ENCODE measurements at places on chromosomes 4 and X. TPM values are rescaled to one million over a fixed set of nuclear protein-coding genes. Genes with fewer than 3 reads are reported as not detected.
A peak's percentile ranks its signal among the peaks of the same experiment; 100 is the strongest.

GC gene
- not detected for polyA plus RNA-seq

COL4A6 gene
- polyA plus RNA-seq: 2.4 TPM

JAKMIP1 gene
- polyA plus RNA-seq: 0.46 TPM

CCDC110 gene
- polyA plus RNA-seq: 2.1 TPM

FGB gene
- not detected for polyA plus RNA-seq

PNPLA4 gene
- 13.3 TPM for polyA plus RNA-seq

GRIPAP1 gene
- polyA plus RNA-seq: 21.8 TPM

CACNA1F gene
- polyA plus RNA-seq: not detected

ZNF141 gene
- polyA plus RNA-seq: 14.1 TPM

VEGFC gene
- 7.4 TPM for polyA plus RNA-seq

MAGEA12 gene
- not detected for polyA plus RNA-seq

VCX2 gene
- not detected for polyA plus RNA-seq

GRCh38 chrX:115491766-115492165 lies 69.2 kb upstream of the PLS3 start:
- no peak for DNase-seq

DNA sequence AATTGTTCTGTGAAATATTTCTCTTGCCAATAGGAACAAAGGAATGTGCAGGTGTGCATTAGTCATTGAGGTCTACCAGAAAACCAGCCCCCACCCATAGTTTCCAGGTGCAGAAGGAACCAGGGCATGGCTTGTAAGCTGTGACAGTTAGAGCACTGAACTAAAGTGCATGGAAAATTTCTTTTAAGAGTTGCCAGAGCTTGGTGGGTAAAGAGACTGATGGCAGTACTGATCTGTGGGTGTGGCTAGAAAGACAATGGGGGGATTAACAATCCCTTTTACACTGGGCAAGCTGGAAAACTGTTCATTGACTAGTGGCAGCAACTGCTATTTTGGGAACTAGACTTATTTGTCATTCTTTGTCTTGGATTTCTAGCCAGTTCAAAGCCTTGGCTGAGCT lies 326.9 kb downstream of the PCDH19 start:
- no peak for DNase-seq

DNA sequence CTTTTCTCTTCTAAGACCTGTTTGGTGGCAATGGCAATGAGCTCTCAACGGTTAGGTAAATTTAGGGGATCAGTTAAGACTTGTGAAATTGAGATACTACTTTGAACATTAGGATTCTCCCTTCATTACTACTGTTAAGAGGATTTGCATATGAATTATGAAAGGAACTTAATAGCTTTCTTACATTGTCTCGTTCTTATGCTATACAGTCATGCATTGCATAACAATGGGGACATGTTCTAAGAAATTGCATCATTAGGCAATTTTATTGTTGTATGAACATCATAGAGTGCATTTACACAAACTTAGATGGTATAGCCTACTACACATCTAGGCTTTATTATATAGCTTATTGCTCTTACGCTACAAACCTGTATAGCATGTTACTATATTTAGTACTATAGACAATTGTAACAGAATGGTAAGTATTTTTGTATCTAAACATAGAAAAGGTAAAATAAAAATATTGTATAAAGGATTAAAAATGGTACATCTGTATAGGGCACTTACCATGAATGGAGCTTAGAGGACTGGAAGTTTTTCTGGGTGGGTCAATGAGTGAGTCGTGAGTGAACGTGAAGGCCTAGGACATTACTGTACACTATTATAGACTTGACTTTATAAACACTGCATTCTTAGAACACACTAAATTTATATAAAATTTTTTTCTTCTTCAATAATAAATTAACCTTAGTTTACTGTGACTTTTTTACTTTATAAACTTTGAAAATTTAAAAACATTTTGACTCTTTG lies 62.5 kb downstream of the PAQR3 start:
- no peak for DNase-seq

GRCh38 chr4:169037506-169037905 lies 27.5 kb upstream of the CBR4 start:
- no peak for DNase-seq

GRCh38 chr4:3219761-3220475 lies 29.0 kb upstream of the MSANTD1 start:
- DNase-seq: no peak

DNA sequence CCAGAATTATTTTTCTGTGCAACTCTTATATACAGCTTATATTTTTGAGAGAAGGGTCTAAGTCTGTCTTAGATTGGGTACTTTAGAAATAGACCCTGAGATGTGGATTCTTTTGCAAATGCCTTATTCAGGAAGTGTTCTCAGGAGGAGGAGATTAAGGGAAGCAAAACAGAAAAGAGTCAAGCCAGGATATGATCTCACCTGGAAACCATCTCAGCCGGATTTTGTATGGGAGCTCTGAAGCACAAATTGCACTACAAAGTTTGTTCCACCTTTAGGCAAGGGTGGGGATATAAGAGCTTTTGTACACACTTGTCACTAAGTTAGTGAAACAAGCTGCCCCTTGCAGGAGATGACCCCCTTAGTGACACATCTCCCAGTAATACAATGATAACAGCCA lies 121.2 kb upstream of the GRPR start:
- DNase-seq: no peak

GRCh38 chrX:72245461-72246089 lies 6.7 kb upstream of the ERCC6L start:
- no peak for DNase-seq

DNA sequence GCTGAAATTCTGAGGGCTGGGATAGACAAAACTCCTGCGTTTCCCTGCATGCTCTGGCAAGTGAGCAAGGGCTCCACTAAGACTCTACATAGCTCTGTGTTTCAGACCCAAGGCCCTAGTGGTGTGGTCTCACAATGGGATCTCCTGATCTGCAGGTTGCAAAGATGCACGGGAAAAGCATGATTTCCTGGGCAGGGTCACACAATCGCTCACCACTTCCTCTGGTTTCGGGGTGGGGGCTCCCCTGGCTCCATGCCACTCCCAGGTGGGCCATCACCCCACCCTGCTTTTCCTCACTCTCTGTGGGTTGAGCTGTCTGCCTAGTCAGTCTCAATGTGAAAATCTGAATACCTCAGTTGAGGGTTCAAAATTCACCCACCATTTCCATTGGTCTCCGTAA lies 111.5 kb downstream of the KLF8 start:
- DNase-seq: no peak

DNA sequence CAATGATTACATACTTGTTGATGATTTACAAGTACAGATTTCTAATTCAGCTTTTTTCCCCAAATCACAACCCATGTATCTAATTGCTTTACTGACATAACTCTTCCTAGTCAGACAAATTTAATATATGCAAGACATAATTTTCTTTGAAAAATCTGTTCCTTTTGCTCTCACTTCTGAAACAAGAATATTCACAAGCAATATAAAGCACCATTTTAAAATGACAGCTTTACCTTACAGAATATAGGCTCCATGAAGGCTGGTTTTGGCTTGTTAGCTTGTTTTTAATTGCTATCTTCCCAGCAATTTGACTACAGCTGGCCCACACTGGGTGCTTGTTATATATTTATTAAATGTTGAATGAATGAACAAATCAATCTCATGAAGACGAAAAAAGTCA lies 24.5 kb downstream of the GPM6A start:
- no peak for DNase-seq

DNA sequence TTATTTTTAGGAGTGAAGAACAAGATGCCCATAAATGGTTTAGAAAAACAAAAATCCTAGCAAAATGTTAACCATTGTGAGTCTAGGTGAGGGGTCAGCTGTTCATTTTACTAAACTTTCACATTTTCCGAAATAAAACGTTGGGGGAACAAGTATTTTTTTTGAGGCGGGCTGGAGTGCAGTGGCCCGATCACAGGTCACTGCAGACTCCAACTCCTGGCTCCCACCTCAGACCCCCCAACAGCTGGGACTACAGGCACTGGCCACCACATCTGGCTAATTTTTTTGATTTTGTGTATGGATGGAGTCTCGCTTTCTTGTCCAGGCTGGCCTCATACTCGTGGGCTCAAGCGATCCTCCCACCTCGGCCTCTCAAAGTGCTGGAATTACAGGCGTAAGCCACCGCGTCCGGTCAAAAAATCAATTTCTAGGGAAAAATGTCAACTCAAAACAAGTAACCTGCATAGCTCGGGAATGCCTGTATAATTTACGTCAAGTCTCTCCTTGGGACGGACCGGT lies 742 bp upstream of the TAF1 start:
- DNase-seq: peak; percentile 3

DNA sequence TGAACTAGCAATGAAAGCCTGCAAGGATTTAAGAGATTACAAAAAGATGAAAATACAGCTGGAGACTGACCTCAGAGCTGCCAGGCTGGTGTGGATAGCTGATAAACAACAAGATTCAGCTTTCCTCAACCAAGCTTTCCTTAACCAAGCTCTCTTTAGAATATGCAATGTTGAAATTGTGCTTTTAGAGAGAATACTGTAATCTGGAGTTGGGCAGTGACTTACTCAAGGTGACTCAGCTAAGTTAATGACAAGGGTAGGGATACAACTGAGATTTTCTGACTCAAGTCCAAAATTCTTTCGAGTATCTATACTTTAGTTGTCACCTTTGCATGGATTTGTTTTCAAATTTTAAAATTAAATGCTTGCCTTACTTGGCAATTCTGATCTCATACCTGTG lies 98.0 kb downstream of the AMMECR1 start:
- DNase-seq: no peak

DNA sequence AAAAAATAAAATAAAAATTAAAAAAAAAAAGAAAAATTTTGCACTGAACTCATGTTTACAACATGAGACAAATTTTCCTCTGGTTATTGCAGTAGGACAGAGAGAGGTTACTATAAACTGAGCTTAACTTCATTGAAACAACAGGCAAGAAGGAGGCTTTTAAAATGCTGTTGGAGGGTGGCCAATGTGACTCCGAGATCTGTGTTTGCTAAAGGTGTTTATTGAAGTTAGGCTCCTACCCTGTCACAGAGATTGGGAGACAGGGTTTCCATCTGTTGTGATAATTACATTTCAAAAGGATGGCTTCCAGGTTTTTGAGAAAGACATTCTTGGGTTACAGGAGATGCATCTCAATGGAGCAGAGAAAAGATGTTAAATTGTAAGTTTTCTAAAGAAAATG lies 370.5 kb upstream of the HS3ST1 start:
- DNase-seq: no peak

DNA sequence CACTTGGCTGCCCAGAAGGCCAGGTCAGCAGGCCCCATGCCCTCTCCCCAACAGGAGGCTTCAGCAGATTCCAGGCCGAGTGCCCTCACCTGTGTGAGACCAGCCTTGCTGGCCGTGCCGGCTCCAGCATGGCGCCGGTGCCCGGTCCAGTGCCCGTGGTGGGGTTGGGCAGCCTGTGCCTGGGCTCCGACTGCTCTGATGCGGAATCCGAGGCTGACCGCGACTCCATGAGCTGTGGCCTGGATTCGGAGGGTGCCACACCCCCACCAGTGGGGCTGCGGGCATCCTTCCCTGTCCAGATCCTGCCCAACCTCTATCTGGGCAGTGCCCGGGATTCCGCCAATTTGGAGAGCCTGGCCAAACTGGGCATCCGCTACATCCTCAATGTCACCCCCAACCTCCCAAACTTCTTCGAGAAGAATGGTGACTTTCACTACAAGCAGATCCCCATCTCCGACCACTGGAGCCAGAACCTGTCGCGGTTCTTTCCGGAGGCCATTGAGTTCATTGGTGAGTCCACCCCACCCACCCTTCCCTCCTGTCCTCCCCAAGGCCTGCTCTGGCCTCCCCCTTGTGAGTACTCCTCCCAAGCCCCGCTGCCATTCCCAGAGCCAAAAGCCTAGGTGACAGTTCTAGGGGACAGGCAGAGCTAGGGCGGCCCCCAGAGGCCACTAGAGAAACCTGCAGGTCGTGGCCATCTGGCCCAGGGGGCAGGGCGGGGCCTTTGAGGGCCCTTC lies 2.3 kb downstream of the DUSP9 start:
- DNase-seq: no peak

GRCh38 chr4:54914781-54915180 lies 210.6 kb downstream of the KDR start:
- DNase-seq: no peak

- no peak for DNase-seq
Measured at GRCh38 chr4:157076578-157076947, 613 bp downstream of the GLRB start.

DNA sequence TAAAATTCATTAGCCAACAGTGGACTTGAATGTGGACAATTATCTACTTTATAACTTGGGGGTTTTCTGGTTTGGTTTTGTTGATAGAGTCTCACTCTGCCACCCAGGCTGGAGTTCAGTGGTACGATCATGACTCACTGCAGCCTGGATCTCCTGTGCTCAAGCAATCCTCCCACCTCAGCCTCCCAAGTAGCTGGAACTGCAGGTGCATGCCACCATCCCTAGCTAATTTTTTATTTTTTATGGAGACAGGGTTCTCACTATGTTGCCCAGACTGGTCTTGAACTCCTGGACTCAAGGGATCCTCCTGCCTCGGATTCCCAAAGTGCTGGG lies 12.4 kb upstream of the ELF2 start:
- no peak for DNase-seq

GRCh38 chr4:73853718-73854473 lies 800 bp downstream of the PF4V1 start:
- no peak for DNase-seq

DNA sequence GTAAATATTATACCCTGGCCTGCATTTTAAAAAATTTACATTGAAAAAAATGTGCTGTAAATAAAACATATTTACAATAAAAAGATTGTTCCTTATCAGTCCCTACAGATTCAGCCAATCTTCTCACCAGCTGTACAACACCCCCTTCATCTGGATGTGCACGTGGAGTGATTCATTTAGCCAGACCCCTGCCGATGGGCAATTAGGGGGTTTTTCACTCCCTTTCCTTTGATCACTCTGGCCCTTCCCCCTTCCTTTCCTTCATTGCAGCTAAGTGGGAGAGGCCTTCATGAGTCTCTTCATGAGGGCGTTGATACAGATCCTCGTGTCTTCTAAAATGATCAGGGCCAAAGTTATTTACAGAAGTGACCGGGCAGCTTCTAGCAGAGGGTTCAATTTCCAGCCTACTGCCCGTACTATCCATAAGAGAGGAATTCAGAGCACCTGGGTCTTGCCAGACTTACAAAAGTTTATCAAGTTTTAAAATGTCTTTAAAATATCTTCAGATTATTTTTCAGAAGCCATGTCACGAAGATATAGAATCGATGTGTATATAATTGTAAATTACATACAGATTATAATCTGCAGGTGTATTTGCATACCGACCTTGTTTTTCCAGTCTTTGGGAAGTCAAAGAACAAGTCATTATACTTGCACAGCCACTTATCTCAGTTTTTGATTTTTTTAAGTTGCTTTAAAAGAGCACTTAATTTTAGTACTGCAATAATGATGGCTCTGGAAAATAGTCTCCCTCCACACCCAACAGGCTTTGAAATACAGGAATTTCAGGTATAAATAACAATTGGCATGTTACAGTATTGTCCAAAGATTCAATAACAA lies 21.4 kb upstream of the RASL11B start:
- DNase-seq: no peak

GRCh38 chrX:155406429-155406828 lies 24.5 kb downstream of the F8A2 start:
- DNase-seq: no peak

DNA sequence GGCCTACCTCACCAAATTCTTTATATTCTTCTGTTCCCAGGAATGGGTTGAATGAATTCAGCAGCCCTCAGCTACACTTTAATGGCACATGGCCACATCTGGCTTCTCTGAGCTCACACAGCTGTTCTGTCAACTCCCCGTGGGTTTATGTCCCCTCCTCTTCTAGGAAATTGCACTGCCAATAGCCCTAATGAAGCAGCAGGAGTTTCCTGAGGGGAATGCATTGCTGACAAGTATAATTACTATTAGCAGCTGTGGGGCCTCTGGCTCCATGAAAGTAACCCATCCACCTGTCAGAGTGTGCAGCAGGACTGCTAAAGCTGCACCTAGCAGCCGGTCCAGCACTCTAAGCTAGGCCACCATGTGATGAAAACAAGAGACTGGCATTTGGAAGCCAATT lies 50.3 kb downstream of the FTHL17 start:
- DNase-seq: peak; percentile 75
